ENCODE measurements at places on chromosomes 11 and 22.

GRCh38 chr11:11279956-11280689 is 72.9 kb downstream of the CSNK2A3 start:
- peak; percentile 32 for DNase-seq

DNA sequence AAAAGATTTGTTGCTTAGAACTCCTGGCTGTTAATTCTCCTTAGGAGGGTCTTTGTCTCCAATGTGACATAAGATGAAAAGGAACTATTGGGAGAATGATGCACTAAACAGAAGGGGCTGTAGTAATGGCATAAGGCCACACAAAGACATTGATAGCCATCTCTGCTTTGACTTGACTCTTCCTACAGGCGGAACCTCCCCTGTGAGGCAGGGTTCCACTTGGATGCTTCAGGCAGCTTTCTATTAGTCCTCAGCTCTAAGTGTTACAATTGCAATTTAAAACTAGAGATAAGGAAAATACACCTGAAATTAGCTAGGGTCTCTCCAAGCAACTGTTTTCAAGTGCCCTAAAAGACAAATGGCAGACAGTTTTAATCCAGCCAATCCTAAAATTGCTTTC is 391.6 kb upstream of the CCDC90B start:
- DNase-seq, result no peak

GRCh38 chr22:28743852-28744251 is 2.0 kb downstream of the HSCB start:
- DNase-seq, result no peak

DNA sequence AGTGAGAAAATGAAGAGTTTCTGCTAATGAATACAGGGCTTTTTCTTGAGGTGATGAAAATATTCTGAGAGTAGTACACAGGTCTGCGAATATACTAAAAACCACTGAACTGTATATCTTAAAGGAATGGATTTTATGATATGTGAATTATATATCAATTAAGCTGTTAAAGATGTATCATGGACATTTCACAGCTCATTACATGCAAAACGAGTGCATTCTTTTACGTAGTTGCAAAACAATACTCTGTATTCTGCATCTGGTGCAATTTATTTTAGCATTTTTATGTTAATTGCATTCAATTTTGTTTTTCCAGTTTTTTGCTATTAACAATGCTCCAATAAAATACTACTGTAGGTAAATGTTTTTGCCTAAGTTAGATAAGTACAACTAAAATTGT is 411.6 kb downstream of the DYNC2H1 start:
- DNase-seq, result no peak

DNA sequence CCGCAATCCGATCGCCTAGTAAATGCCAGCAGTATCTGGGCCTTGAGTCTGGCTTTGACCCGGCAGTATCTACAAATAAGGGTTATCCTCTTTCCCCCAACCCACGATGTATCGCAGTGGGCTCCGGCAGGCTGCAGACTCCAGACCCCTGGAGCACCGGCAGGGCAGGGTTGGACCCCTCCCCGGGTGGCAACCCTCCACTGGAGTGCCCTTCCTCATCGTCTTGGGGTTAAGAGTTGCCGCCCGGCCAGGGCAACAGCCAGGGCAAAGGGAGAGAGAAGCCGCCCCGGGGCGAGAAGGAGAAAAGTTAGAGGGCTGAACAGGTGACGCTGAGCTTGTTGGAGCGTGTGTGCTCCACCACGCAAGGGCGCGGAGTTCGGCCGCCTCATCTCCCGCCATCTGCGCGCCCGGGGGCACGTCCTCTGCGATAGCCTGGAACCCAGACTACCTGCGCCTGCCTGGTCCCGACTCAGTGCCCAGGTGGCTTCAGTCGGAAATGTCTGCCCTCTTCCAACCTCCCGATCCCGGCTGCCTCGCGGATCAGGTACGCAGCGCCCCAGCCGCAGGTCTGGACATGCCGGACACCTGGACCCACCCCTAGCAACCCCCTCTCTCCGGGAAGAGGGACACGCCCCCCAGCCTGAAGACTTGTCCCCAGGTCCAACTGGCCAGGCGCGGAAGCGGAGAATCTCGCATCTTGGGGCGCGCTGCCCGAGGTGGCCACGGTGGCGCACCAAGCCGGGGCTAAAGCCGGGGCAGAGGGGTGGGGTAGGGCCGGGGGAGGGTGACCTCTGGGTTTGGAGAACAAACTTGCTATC is 1.2 kb downstream of the DSCAML1 start:
- no peak for DNase-seq

DNA sequence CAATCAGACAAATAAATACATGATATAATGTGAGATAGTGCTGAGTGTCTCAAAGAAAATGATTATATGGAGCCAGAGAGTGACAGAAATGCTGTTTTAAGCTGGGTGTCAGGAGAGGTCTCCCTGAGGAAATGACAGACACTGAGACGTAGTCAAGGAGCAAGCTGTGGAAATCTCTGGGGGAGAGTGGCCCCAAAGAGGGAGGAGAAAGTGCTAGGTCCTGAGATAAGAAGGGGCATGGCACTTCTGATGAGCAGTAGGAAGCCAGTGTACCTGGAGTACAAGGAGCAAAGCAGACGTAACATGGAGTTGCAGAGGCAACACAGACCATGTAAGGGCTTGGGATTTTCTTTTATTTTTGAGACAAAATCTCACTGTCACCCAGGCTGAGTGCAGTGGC is 38.8 kb downstream of the ZNF202 start:
- no peak for DNase-seq

DNA sequence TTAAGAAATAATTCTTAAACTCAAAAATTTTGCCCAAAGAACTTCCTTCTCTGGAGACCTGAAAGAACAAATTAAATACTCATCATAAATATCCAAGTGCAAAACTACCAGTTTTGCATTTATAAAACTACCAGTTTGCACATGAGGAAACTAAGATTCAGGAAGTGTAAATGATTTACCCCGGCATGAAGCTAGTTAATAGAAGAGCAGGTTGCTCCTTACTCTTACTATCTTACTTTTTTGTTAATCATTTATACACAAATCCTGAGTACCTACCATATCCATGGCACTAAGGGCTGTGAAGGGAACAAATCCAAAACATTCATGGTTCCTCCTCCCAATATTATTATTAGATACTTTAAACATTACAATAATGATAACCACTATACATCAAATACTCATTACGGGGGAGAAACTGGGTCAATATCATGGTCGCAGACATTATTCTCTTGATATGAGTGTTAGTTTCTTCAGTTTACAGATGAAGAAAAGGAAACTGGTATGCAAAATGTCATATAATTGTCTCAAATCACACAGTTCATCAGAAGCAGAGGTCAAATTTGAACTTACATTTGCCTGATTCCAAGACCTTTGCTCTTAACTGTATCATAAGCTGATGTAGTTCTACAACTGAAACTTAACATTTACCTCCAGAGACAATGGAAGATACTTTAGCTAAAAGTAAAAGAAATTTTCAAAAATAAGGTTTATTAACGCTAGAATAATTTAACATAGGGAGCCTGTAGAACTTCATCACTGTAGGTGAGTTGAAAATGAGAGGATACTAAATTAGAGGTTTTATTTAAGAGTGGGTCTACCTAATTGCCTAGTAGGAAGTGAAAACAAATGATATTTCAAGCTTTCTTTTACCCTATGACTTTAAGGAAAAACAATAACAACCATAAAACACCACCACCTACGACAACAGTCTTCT is 74.5 kb downstream of the FAM76B start:
- no peak for DNase-seq

GRCh38 chr11:88303037-88303436 is 34.5 kb downstream of the CTSC start:
- no peak for DNase-seq

DNA sequence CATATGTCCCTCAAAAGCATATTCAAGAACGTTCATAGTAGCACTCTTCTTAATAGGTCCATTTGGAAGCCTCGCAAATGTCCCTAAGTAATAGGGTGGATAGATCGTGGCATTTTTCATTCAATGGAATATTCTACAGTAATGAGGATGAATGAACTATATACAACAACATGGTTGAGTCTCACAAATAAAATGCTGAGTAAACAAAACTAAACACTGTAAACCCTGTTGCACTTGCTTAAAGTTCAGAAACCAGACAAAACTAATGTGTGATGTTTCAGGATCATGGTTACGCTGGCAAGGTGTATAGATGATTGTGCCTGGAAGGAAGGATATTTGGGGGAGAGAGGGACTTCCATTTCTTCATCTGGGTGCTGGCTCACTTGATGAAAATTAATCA is 90.4 kb upstream of the RASSF10 start:
- DNase-seq, result no peak

- DNase-seq, result peak; percentile 72
Measured at GRCh38 chr22:41915035-41915785, at the start of gene SHISA8. SHISA8 (minus strand) TSS chr22:41915074; CDS start chr22:41914667, 407 bp downstream.

DNA sequence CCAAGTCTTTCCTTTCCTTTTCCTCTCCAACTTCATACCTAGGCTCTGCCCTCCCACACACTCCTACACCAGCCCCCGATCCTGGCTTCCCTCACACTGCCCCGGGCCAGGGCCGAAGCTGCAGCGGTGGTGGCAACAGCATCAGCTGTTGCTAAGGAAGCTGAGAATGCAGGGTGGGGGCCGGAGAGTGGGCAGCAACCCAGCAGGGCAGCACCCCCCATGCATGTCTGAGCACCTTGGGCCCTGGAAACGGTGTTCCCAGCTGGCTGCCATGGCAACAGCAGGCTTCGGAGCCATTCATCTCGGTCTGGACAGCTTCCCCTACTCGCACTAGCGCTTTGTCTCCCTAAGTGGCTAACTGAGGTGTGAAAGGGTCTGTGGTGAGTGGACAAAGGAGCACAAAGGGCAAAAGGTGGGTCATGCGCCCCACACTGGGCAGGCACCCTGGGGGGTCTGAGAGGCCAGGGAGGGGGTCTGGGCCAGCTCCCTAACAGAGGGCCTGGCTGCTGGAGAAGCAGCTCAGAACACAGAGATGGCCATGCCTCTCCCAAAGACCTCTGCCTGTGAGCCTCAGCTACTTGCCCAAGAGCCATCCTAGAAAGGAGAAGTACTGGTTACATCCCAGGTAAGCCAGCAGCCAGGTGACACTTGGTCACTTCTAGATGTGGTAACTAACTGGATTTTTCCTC is 42.1 kb upstream of the JAM3 start:
- DNase-seq, result no peak

GRCh38 chr22:38260761-38261681 is 11.8 kb downstream of the TMEM184B start:
- DNase-seq, result peak; percentile 62

DNA sequence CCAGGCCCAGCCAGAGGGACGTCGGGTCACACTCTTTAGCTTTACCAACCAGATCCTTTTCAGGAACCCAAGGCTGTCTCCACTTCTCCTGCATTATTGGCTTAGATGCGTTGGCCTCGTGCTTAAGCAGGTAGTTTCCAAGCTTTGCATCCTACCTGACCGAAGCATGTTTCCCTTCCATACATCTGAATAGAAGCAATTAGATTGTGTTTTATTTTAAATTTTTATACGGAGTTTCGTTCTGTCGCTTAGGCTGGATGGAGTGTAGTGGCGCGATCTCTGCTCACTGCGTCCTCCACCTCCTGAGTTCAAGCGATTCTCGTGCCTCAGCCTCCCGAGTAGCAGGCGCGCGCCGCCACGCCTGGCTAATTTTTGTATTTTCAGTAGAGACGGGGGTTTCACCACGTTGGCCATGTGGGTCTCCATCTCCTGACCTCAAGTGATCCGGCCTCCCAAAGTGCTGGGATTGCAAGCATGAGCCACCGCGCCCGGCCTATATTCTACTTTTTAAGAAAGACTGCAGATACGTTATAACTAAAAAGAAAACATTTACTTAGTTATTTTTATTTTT is 677 bp downstream of the DYNC2H1 start:
- peak; percentile 21 for DNase-seq

- DNase-seq, result peak; percentile 74
Measured at GRCh38 chr11:1557904-1558774, 13.9 kb downstream of the DUSP8 start.

DNA sequence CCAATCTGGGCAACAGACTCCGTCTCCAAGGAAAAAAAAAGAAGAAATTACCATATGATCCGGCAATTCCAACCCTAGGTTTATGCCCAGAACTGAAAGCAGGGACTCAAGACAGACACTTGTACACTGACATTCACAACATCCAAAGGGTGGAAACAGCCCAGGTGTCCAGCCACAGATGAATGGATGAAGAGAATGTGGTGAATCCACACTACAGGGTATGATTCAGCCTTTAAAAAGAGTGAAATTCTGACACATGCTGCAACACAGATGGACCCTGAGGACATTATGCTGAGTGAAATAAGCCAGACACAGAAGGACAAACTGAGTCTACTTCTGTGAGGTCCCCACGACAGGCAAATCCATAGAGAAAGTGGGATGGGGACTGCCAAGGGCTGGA is 43.9 kb downstream of the SGSM3 start:
- DNase-seq, result no peak

GRCh38 chr22:47107431-47107830 is 345.0 kb downstream of the TBC1D22A start:
- no peak for DNase-seq

DNA sequence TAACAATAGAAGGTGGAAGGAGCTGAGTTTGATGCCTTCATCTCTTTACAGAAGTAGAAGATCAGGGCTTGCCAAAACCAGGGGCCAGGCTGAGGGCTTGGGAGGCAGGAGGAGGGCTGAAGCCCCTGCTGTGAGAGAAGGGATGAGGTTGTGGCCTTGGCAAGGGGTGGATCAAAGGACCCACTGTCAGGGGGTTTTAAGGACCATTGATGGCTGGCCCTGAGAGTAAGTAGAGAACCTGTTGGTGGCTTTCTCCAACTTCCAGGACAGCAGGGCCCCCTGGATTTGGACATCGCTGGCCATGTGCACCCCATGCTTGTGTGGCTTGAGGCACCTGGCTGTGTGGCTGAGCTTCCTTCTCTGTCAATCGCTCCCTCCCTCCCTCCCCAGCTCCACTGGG is 927.7 kb downstream of the TBC1D22A start:
- no peak for DNase-seq

- DNase-seq, result peak; percentile 97
Measured at GRCh38 chr22:45997077-45997776, 20.3 kb upstream of the WNT7B start.

GRCh38 chr11:61948505-61948904 is 1.6 kb upstream of the BEST1 start:
- no peak for DNase-seq

DNA sequence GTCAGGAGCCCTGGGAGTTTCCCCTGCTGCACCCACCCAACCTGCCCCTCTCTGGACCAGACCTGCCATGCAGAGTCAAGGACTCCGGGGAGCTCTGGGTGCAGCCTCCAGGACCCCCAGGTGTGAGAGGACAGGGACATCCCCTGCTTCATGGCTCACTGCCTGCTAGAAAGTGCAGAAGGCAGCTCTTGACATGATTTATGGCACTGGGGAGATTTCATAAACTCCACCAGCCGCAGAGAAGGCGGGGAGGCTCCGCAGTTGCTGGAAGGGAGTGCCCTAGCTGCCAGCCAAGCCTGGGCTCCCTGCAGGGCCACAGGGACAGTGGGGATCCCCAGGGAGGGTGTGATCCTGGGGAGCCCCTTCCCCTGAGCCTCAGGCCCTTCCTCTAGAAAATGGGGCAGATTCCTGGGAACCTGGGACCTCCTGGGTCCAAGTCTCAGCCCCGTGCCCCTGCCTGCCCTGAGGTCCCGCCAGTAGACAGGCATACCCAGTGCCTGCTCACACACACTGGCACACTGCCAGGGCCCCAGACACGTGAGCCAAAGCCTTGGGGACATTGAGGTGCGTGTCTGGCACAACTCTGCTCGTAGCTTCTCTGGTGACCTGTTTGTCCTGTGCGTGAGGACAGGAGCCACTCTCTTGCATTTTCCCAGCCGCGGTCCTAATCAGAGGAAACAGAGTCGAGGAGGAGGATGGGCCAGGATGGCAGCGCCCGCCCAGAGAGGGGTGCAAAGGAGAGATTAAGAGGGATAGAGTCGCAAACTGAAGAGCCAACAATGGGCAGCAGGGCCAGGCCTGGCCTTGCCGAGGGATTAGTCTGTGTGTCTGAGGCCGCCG is 13.8 kb downstream of the CABP7 start:
- DNase-seq, result no peak

All from femur (tissue), 1 donor.